ENCODE measurements at places on chromosomes 1 and 21.
A peak's percentile ranks its signal among the peaks of the same experiment; 100 is the strongest.

DNA sequence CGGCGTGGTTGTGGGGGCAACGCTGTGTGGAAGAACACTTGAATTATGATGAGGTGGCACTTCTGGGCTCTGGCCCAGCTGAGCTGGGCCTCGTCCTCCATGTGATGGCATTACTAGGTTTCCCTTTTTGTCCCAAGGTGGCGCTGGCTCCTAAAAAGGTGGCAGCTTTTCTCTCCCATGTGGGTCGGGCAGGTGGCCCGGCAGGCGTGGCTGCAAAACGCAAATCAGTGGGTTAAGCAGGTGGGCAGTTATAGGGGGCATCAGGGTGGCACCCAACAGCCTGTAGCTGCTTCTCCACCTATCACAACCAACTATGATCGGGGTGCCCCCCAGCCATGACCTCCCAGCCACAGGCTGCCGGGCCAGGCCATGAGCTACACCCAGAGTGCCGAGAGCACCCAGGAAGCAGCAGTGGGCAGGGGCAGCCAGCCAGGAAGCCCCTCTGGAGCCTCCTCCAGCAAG is 59.6 kb downstream of the KCNAB2 start:
- peak; percentile 20 for DNase-seq

DNA sequence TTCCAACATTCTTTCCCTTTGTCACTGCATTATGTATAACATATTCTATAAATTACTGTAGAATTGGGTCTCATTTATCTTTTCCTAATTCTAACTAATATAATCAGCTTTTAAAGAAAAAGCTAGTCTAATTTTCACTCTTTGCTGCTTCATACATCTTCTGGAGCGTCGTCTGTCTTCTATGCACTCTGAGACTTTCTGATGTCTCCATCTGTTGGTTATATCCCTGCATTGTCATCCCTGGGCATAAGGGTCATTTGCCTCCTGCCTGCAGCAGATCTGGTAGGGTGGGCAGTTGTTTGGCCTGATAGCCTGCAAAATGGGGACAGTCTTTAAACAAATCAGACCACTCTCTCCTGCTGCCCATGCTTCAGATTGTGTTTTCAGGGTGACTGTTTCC is 40.8 kb upstream of the DYNLT5 start:
- peak; percentile 16 for DNase-seq

DNA sequence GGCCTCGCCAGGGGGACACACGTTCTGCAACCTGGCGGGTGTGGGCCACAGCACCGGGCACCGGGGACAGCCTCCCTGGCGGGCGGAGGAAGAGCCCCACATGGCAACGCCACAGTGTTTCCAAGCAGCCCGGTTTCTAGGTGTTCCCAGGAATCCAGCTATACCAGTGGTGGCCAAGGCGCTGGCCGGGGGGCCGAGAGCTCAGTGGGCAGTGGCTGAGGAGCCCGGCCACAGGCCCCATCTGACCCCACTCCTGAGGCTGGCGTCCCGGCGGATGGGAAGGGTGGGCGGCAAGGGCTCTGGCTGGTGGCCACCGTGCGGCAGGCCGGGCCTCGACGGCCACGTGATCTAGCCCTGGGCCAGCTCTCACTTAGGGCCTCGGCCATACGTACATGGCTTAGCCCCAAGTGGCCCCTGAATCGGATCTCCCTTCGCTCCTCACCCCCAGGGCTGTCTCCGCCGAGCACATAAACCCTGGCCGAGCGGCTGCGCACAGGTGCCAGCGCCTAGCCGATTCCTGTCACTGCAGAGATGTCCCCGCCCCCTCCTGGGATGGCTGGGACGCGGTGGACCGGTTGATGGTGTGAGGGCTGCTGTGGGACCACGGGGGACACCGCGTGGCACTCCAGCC is 68.7 kb downstream of the MORN1 start:
- DNase-seq = no peak

DNA sequence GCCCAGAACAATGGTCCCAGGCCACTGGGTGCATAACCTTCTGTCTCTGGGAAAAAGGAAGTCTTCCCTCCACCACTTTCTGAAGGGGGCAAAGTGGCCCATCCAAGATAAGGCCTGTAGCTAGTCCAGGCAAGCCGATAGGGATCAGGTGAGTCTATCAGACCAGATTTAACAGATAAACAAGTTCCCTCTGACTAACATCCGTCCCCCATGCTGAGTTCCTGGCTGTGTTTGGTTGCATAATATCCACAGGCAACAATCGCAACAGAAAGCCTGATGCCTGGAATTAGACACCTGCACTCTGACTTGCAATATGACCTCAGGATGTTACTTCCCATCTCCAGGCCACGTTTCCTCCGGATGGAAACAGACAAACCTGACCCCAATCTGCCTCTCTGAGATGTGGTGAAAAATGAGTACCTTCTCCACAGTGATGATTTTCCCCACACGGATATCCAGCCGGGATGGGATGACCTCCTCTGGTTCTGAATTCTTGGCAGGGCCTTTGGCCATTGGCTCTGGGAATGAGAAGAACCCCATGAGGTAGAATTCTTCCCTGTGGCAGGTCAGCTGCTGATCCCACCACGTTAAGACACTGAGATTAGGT is 36.4 kb downstream of the YARS1 start:
- DNase-seq = no peak

DNA sequence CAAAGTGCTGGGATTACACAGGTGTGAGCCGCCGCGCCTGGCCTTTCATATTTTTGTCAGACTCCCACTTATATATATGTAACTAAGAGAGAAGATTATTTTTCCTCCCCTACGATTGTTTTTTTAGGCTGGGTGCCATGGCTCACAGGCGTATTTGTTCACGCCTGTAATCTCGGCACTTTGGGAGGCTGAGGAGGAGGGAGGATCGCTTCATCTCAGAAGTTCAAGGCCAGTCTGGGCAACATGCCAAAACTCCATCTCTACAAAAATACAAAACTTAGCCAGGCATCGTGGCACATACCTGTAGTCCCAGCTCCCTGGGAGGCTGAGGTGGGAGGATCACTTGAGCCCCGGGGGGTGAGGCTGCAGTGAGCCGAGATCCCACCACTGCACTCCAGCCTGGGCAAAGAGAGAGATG is 23.9 kb upstream of the ITLN2 start:
- DNase-seq = no peak

DNA sequence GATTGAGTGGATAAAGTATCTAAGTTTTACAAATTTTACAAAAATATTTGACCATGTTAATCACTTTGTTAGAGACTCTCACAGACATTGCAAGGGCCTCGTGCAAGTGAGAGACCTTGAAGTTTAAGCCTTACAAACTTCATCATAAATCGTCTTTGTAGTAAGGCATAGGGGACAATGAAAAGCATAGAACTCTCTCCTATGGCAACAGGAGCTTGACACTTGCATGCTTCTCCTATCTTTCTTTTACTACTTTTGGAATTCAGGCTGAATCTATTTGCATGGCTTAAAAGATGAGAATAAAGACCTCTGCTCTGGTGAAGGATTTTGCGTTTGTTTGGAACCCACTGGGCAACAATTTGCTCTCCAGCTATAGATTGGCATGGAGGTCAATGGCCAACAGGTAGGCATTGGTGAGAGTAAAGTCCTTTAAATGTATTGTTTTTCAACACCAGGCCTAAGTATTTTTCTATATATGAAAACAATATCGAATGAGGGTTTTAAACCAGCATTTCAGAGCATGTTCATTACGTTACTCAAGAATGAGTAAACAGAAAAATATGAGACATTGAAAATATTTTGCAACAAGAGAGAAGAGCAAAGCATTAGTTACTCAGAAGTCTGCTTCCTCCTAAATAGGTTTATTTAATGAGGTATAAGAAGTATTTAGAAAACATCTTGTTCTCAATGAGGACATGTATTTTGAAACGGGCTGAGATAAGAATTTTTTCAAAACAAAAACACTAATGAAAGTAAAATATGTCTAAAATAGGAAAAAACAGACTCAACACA is 192.2 kb downstream of the TGFB2 start:
- DNase-seq = no peak

- no peak for DNase-seq
Measured at GRCh38 chr1:71157151-71157550, 76.3 kb upstream of the ZRANB2 start.

- no peak for DNase-seq
Measured at GRCh38 chr1:228446852-228447251, 30.2 kb upstream of the TRIM17 start.

GRCh38 chr1:227449051-227449450 is 114.3 kb upstream of the ZNF678 start:
- no peak for DNase-seq

DNA sequence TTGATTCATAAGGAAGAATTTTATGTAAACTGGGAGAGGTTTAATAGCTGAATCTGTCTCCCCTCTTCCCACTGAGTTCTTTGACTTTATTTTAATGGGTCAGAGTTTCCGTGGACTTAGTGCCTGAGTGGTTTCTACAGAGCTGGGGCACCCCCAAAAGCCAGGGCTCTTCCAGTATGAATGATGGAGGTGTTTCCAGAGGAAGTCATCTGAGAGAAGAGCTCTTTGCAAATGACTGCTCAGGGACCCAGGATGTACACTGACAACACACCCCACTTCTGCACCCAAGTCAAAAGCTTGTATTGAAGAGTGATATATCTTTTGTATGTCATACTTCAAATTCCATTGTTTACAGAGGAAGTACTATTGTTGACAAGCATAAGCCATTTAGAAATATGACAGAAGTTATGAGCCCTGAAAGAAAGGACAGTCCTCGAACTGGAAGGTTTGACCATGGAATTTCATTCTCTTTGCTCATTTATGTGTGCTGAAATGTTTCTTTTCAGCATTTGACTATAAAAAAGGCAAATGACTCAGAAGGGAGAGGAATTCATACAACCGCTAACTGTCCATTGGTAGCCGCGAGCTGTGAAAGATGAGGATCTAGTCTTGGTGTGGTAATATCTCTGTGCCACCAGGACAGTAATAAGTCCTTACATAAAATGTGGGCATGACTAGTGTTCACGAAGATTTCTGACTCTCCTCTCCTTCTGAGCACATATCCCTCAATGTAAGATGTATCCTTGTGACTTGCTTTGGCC is 25.4 kb upstream of the LMX1A start:
- DNase-seq = no peak

DNA sequence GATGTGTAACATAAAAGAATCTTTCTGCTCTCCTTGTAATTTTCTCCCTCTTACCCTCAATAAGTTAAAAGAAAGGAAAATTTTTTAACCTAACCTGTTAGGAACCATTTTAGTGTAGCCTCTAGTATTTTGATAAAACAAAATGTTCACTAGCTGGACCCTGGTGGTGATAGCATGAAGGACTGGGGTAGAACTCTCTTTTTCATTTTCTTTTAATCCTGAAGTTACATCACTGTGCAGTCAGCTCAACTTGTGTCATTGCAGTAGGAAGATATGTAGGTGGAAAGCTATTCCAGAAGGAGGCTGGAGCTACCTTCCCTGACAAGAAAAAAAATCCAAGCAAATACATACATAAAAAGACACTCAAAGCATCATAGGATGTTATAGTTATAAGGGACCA is 39.3 kb downstream of the NFIA start:
- no peak for DNase-seq

DNA sequence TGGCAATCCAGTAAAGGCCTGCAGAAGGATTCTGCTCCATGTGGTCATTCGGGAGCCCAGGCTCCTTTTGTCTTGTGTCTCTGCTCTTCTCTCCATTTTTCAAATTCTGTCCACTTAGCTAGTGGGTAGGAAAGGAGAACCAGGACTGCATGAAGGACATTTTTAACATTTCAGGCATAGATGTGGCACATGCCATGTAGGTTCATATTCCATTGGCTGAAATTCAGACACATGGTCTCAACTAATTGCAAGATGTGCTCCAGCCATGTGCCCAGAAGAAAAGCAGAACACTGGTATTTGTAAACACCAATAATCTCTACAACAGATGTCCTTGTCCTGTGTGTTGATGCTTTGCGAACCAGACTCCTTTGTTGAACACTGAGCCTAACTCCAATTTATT is 85.2 kb upstream of the WLS start:
- DNase-seq = no peak

All from NCI-H524 (cell line).